NCI-H2081 (cell line): ENCODE measurements at places on chromosomes 12 and 14.

DNA sequence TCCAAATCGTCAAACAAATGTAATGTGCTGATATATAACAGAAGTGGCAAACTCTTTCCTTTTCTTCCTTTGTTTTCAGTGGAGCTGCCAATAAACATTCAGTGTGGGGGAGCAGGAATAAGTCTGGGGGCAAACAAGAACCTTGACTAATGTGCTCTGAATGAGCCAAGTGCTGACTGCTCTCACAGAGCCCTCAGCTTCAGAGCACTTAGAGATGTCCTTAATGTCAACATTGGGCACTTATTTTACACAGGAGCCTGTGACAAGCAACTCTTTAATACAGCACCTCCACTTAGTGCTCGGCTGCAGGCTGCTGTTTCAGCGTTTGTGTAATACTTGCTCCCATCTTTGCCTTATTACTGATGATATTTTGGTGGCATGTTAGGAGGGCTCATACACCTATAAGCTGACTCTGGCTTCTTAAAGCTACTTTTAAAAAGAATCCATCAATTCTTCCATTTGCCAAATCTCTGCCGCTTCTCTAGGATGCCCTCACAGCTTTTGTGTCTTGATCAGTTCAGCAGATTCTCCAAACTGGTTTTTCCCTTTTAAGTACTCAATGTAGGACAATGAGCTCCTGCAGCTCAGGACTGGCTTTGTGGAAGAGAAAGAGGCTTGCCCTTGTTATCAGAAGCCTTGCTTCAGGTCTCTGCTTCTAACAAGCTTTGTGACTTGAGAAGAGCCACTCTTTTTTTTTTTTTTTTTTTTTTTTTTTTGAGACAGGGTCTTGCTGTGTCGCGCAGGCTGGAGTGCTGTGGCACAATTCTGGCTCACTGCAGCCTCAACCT, 206.6 kb downstream of the MON2 start:
- no peak for DNase-seq

DNA sequence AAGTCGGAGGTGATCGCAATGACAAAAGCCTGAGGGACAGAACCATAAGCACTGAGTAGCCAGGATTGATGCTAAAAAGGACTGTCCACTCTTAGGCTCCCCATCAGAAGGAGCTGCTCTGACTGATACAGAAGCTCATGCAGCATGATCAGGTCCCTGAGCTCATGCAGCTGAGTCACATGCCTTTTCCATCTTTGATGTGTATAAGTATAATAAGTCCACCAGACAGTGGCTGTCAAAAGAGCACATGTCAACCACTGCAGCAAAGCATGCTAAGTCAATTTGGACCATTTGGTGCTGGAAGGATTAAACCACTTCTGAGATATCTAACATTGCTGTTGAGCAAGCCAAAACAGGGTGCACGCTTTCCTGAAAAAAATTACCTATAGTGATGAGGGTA, 144.1 kb downstream of the NTF3 start:
- no peak for DNase-seq

GRCh38 chr14:50320283-50320682, 8.2 kb downstream of the DMAC2L start:
- DNase-seq, result no peak

GRCh38 chr14:80447392-80447791, 236.1 kb upstream of the DIO2 start:
- no peak for DNase-seq

- DNase-seq, result no peak
Measured at GRCh38 chr12:119836781-119837180, 40.3 kb downstream of the CIT start.

- no peak for DNase-seq
Measured at GRCh38 chr12:69059465-69060457, 126.8 kb upstream of the CPM start.

- DNase-seq, result no peak
Measured at GRCh38 chr12:57740656-57741412, 2.3 kb upstream of the AGAP2 start.

- DNase-seq, result no peak
Measured at GRCh38 chr14:61388173-61388975, 67.0 kb downstream of the PRKCH start.

DNA sequence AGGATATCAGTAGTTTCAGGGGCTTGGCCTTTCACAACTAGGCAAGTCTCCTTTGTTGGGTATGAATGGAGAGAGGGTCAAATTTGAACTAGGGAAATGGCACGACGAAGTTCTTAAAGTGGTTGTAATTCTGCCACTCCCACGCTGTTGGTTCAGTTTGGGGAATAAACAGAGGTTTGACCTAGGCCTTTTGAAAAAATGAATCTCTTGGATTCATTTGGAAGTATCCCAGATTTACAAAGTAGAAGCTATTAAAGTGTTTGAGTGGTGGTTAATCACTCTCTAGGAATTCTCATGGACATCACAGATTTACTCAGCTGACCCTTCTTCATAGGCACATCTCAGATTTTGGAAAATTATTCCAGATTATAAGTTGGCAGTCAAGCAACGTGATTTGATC, 14.8 kb downstream of the BATF start:
- no peak for DNase-seq

DNA sequence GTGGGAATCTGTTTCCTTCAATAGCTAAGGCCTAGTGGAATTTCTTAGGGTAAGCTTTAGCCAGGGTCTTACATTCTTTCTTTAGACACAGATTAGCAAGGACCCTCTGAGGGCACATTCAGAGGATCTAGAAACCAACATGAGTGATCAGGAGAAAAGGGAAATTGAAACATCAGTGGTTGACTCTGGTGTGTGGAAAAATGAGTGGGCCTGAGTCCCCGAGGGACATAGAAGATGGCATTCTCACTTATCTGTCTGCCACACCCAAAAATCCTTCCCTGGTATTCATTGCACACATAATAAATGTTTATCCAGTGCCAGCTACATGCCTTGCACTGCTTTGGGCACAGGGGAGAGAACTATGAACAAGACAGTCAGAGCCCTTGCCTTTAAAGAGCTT, 82.9 kb downstream of the SSPN start:
- no peak for DNase-seq

DNA sequence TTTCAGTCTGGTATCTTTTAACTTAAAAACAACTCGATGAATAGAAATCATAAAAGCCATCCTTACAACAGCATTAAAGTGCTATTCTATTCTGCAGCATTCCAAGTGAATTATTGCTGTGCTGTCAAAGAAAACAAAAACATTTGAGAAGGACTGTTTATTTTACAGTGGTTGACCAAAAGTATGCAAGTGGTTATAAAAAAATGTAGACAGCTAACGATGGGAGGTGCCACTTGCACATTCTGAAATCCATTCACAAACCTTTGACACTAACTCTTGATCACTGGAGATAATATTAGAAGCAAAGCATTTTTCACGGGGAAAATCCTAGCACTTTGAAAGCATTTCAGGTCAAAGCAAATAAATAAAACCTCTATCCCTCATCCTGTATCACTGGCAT, 55.6 kb downstream of the HMGA2 start:
- DNase-seq, result no peak

DNA sequence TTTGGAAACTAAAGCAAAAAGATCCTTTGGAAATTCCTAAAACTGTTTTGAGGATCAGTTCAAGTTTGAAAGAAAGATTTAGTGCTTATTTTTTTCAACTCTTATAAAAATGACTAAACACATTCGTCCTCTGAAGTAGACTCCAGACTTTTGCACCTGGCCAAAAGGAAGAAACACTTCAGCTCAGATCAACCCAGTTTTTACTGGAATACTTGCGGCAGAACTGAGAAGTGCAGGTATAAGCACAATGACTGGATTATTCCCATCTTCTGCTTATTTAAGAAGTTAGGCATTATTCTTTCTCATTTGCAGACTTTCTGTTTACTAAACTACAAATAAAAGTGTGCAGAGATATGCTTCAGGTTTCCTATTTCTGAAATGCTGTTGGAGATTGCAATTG, 41.9 kb downstream of the PDE6H start:
- DNase-seq, result no peak
